ENCODE measurements at places on chromosomes 12 and 14.
A peak's percentile ranks its signal among the peaks of the same experiment; 100 is the strongest.

GRCh38 chr14:104875811-104876210 is 10.7 kb downstream of the CEP170B start:
- no peak for DNase-seq

DNA sequence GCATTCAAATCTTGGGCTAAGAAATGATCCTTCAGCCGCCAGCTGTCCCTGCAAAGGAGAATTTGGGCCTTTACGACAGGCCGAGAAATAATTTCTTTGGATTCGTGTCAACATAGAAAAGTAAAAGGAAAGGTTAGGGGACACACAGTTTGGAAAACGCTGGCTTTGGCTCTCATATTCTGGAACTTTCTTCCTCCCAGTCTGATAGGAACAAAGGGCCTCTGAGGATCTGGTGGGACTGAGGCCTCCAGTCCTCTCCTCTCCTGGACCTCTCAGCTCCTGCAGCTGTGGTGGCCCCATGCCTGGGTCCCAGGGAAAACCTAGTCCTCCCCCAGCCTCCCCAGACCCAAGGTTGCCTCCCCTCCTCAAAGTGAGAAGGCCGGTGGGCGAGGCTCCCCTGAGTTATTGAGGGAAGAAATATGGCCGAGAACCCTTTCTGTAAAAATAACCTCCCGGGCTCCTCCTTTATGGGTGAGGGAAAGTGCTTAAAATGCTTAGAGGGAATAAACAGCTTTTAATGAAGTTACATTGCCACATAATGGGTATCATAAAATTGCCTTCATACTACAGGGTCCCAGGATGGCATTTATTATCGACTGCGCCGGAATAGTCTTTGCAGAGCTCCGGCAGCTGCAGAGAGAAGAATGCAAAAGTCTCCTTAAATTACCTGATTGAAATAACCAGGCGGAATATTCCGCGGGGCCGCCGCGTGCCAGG is 188.3 kb downstream of the PHETA1 start:
- no peak for DNase-seq

GRCh38 chr14:74988131-74988530 is 14.6 kb upstream of the EIF2B2 start:
- no peak for DNase-seq

- peak; percentile 49 for DNase-seq
These were observed 620 bp downstream of the TMTC1 start for GRCh38 chr12:29782871-29783772.

- DNase-seq, result no peak
These were observed 4.2 kb downstream of the IFFO1 start for GRCh38 chr12:6551496-6552139.

DNA sequence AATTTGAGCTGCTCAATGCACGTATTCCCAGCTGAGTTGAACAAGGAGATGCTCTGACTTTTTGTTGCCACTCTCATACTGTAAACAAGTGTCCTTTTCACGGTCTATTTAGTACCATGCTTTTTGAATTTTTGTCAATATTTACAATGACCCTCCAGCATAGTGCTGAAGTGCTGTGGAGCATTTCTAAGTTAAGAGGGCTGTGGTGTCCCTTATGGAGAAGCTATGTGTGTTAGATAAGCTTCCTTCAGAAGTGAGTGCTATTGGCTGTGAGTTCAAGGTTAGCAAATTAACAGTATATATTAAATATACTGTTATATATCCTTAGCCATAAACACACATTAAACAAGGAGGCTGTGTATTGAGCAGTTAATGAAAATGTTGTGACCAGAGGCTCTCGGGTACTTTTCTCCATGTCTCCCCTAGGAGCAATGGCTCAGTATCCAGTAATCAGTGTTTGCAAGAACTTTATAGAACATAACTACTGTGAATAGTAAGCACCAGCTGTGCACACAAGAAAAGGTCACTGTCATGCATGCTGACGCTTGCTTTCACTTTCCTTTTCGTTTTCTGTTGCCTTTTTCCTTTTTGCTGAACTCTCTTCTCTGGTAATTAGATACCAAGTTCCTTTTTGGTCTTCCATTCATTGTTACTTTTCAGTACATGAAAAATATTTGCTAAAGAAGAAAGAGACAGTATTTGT is 187.2 kb upstream of the NEDD1 start:
- DNase-seq, result no peak

DNA sequence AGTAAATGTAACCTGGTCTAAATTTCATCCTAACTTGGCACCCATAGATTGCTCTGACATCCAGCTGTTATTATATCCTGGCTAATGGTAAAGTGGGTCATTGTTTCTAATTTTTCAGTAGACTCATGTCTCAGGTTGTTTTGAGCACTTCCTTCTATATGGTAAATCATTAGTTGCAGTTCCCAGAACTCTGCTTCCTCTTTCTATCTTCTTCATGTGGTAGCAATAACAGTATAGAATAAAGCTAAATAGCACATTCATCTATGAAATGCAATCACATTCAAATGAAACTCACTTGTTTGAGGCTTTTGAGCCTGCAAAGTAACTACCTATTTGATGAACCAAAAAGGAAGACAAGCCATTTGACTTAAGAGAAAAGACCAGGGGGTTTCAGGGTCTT is 65.1 kb upstream of the GZMB start:
- no peak for DNase-seq

DNA sequence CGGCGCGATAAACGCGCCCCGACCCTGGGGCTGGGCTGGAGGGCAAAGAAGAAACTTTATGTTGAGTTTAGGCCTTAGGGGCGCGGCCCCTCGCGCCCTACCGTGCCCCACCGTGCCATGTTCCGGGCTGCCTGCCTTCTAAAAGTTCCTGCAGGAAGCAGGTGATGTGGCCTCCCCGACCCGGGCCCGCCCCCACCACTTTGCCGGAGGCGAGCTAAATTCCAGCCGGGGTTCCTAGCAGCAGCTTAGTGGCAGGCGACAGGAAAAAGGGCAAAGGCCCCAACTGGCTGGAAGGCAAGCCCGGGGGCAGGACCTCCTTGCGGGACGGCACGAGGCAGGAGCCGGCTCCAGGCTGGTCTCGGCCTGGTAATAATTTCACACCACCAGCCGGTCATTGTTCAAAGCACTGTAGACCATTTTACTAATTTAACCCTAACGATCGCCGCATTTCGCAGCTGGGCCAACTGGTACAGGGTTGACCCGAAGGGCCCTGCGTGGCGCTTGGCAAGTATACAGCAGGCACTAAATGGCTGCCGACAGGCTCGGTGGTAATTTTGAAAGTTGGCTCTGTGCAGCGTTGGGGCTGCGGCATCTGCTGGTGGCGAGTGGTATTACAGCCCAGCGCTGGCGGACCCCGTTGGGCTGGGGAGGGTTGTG is 895 bp upstream of the CCDC88C start:
- DNase-seq, result peak; percentile 66

DNA sequence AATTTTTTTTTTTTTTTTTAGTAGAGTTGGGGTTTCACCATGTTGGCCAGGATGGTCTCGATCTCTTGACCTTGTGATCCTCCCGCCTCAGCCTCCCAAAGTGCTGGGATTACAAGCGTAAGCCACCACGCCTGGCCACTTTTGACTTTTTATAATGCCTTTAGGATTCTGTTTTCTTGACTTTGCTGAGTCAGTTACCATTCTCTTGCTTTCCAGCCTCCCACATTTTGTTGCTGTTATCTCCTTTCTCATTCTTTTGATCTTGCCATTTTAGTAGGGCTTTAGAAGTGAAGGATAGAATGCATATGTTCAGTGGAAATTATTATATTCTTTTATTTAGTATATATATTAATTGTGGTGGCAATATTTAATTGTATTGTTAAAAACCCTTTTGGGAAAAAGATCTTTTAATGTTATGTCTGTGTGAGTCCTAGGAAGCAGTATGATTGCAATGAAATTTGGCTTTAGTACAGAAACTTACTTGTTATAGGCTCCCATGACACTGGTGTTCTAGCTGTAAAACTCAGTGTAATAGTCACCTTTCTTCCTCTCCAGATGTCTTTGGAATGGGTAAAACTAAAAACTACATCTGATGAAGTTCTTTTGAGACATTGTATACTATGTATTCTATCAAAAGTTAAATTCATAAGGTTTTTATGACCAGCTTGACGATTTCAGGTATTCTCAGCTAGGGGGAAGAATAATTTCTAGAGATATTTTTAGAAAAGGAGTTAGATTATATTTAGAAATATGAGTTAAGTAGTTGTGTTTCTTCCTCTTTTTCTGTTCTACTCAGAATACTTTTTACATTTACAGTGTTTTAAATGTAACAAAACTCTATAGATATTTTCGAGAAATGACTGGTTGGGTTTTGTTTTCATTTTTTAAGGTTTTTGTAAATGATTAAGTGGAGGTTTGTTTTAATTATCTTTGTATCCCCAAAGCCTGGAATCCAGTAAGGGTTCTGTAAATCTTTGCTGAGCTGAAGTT is 74.7 kb downstream of the APAF1 start:
- DNase-seq, result no peak

DNA sequence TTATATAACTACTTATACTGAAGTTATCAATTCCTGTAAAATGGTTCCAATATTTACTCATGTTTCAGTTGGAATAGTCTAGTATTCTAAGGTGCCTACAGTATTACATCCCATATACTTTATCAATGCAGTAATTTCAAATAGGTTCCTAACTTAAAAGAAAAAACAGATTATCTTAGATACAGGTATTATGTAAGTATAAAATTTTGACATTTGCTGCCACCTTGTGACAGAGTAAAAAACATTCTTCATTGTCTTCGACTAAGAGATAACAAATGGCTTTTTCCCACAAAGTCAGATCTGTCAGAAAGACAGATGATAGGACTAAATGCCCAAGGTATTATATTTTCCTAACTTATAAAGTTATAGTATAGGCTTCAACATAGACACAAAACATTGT is 78.7 kb downstream of the TXNDC16 start:
- no peak for DNase-seq

DNA sequence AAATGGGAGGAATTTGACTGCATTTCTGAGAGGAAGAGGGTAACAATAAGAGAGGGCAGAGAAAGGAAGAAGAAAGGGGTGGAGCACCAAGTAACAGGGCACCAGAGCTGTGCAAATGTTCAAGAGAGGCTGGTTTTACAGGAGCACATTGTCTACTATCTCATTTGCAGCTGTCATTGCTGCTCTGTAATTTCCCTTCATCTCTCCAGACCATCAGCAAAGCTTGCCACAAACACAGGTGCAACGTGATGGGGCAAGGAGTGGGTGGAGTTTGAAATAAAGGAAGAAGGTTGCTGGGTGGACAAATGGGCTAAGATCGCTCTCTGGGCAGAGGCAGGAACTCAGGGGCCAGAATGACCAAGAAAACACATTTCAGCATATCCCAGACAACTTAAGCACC is 47.9 kb upstream of the PLEKHG6 start:
- DNase-seq, result no peak

DNA sequence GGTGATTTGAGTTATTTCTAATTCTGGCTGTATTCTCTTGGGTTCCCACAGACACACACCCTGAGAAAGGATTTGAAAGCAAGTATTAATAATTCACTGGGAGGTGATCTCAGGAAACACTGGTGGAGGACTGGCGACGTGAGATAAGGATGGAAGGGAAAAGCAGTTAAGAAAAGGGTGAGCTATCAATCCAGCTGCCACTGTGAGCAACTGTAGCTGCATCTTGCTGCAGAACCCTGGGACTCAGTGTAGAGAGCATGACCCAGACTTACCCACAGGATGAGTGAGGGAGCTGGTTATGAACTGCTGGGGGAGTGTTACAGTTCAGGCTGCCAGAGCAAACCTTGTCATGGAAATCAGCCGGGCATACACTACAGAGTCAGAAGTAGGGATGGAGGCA is 71.9 kb downstream of the RESF1 start:
- DNase-seq, result no peak

- DNase-seq, result no peak
These were observed 40.3 kb upstream of the NTF3 start for GRCh38 chr12:5391653-5392052.

- DNase-seq, result no peak
These were observed 7.8 kb downstream of the NEK9 start for GRCh38 chr14:75119056-75119455.

- DNase-seq, result no peak
These were observed 327.8 kb downstream of the MED13L start for GRCh38 chr12:115949675-115950074.

GRCh38 chr12:20220339-20220738 is 148.0 kb upstream of the PDE3A start:
- DNase-seq, result peak; percentile 21

GRCh38 chr12:32489070-32489469 is 89.7 kb downstream of the FGD4 start:
- DNase-seq, result no peak

DNA sequence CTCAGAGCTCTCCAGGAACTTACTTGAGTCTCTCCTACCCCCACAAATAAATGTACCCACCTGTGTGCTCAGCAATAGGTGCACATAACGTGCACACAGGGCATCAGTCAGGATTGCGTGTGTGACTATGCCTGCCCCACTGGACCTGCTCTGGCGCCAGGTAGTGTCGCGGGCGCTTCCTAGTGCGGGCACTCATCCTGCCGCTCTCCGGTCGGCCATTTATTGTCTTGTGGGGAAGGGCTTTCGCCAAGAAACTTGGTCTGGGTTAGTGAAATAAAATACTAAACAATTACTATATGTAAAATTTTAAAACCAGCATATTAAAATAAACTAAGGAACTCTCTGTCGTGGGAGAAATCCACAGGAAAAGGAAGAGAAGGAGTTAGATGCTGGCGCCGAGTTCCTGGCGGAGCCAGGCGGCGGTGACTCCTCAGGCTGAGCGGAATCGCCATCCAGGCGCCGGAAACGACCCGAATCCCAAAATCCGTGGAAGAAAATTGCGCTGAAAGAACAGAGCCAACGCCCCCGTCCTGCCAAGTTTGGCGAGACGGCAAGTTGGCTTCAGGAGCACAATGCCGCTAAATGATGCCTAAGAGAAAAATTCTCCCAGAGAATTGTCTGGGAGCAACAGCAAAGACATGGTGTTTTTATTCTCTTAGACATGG is 7.9 kb upstream of the HOXC13 start:
- DNase-seq, result no peak

DNA sequence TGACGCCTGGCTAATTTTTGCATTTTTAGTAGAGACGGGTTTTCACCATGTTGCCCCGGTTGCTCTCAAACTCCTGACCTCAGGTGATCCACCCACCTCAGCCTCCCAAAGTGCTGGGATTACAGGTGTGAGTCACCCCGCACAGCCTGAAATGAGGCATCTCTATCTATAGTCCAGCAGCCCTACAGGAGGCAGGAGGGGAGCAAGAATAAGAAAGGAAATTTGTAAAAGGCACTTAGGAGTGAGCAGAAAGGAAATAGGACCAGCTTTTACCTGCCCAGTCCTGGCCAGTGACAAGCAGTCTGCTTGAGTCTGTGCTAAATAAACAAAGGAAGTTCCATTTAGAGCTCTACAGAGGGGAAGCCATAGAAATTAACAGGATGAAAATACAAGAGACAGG is 15.0 kb upstream of the PSMA6 start:
- DNase-seq, result no peak

GRCh38 chr14:74858022-74858421 is 17.9 kb downstream of the PROX2 start:
- no peak for DNase-seq

DNA sequence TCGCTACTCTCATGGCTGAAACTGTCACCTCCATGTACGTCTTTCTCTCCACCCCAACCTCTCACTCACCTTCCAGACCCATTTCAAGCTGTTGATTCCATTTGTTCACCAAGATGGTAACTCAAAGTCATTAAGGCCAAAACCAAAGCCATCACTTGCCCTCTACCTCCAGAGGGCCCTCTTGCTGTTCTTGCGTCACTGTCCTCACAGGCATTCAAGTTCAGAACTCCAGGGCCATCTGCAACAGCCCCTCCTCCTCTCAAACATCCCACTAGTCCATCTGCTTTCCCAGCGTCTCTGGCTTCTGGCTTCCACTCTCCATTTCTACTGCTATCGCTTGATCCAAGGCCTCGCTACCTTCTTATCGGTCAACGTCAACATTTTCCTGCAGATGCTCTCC is 74.5 kb downstream of the VWF start:
- no peak for DNase-seq

Measured in HEK293T (cell line).